Activated T-cell treated with anti-CD3 and anti-CD28 coated beads, Interleukin-2, amount 50 U/mL, for 72 hours (primary cell): ENCODE measurements at places on chromosomes 6 and 20.
A peak's percentile ranks its signal among the peaks of the same experiment; 100 is the strongest.

GRCh38 chr6:135094403-135094821 lies 39.8 kb upstream of the HBS1L start:
- no peaks in the 10 kb centered on the region for H3K27me3 ChIP-seq
- H3K4me3 ChIP-seq, result peak overlapping the region; percentile 64
- peak; percentile 55 for DNase-seq
- peaks cover 68% of the 10 kb centered on the region for H3K4me1 ChIP-seq
- peak overlapping the region; percentile 99 for H3K27ac ChIP-seq

DNA sequence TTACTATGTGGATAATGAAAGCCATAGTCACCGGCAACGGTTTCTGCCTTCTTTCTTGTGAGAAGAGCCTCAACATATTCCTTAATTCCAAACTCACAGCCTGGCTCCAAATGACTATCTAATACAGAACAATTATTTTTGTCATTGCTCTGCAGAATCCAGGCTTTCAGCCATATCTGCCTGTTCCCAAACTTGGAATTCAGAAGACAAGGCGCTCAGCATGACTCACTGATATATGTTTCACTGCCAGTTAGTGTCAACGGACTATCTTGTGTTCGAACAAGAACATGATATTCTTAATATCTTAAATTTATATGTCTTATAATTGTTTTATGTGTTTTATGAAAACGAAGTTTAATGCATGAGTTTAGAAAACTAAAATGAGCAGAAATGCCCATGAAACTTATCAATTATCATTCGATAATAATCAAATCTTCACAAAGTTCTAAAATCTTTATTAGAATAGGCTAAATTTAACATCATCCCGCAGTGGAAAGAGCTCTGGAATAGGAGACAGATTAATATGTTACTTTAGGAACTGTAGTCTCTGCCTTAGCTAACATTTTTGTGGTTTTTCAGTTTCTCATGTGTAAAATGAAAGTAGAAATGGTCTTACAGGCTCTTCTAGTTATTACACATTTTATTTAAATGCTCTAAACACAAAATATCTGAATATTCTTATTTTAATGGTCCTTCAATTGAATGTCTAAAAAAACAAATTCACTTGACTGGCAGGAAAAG lies 669.3 kb upstream of the GJE1 start:
- no peak overlapping the region for H3K4me3 ChIP-seq
- H3K27me3 ChIP-seq, result no peaks in the 10 kb centered on the region
- peaks cover 12% of the 10 kb centered on the region for H3K4me1 ChIP-seq
- no peak overlapping the region for H3K27ac ChIP-seq

DNA sequence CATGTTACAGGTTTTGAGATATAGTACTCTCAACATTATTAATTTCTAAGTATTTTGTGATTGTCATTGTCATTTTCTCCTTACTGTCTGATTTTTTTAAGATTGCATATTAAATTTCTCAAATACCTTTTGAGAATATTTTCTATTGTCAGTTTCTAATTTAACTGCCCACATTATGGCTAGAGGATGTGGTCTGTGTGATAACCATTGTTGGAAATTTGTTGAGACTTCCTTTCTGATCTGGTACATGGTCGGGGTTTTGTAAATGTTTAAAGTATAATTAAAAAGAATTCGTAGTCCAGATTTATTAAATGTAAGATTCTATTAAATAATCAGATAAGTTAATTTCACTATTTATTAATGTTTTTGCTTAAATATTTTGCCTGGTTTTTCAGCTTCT lies 60.1 kb downstream of the SLX4IP start:
- H3K36me3 ChIP-seq, result no peaks in the 10 kb centered on the region
- DNase-seq, result no peak
- H3K27me3 ChIP-seq, result no peaks in the 10 kb centered on the region
- no peak overlapping the region for H3K27ac ChIP-seq
- H3K4me1 ChIP-seq, result peaks cover 26% of the 10 kb centered on the region

GRCh38 chr6:27757307-27757706 lies 154.9 kb downstream of the OR2B2 start:
- peak overlapping the region; percentile 68 for H3K27ac ChIP-seq
- peaks cover 1% of the 10 kb centered on the region for H3K36me3 ChIP-seq
- H3K27me3 ChIP-seq, result no peaks in the 10 kb centered on the region
- H3K4me3 ChIP-seq, result peak overlapping the region; percentile 94
- DNase-seq, result peak; percentile 73

GRCh38 chr6:134170844-134171243 lies 118.4 kb upstream of the SLC2A12 start:
- H3K36me3 ChIP-seq, result peaks cover 32% of the 10 kb centered on the region
- no peak for DNase-seq
- H3K4me3 ChIP-seq, result no peak overlapping the region
- H3K27me3 ChIP-seq, result no peaks in the 10 kb centered on the region
- H3K27ac ChIP-seq, result peak overlapping the region; percentile 98

GRCh38 chr6:125807293-125807692 lies 16.5 kb downstream of the NCOA7 start:
- no peak for DNase-seq
- H3K4me3 ChIP-seq, result peak overlapping the region; percentile 62
- peaks cover 16% of the 10 kb centered on the region for H3K36me3 ChIP-seq

DNA sequence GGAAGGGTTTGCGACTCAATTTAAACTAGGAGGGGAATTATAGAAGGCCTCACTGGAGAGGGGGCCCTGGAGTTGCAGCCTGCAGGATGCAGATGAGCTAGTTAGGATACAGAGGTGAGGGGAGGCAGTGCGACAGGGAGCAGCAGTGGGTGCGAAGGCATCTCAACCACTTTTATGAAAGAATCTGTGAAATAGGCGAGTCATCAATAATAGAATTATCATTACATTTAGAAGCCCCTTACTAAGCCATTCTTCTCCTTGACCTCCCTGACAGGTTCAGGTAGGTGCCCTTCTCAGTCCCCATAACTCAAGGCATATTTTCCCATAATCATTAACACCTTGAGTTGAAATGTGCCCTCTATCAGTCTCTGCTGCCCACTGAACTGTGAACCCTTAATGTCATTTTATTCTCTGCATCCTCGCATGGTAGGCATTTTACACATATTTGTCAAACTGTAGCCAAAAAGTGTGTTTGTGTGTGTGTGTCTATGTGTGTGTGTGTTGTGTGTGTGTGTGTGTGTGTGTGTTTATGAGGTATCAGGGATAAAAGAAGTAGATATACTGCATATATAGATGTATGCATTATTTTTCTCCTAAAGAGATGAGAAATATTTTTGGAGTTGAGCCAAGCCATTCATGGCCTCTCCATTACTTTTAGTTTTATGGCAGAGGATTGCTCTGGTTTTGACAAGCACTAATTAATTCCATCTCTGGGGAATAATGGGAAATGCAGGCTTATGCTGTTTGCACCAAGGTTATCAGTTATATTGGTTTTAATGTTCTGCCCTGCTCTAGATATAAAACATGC lies 898.8 kb downstream of the KIF16B start:
- H3K36me3 ChIP-seq, result no peaks in the 10 kb centered on the region
- H3K4me3 ChIP-seq, result no peak overlapping the region
- H3K27ac ChIP-seq, result no peak overlapping the region
- H3K27me3 ChIP-seq, result no peaks in the 10 kb centered on the region
- no peak for DNase-seq
